ENCODE measurements at places on chromosomes 2 and 18.

DNA sequence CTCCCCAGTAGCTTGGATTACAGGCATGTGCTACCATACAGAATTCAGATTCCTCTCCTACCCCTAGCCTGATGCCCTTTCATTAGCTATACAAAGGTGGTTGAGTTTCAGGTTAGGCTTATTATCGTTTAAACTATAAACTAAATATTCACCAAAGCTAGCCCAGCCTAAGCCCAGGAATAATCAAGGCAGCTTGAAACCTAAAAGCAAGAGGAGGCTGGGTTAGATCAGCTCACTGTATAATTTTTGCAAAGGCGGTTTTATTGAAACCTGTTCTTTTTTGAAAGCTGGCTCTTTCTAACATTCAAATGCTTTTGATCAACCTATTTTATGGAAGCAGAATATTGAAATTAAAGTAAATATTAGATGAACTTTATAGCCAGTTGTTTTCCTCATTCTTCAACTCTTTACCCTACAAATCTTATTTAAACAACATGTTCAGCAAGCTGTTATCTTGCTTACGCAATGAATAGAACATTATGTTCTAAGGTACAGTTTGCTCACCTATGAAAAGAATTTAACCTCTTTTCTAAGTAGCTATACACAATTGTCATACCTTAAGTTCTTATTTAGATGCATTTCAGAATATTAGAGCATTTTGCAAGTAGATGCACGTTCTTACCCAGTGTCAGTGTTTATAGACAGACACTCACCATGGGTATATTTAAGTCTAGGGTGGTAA lies 241.6 kb downstream of the NEDD4L start:
- no peak for DNase-seq

- no peak for DNase-seq
These were observed 18.0 kb downstream of the SNRNP200 start for GRCh38 chr2:96287273-96287856.

DNA sequence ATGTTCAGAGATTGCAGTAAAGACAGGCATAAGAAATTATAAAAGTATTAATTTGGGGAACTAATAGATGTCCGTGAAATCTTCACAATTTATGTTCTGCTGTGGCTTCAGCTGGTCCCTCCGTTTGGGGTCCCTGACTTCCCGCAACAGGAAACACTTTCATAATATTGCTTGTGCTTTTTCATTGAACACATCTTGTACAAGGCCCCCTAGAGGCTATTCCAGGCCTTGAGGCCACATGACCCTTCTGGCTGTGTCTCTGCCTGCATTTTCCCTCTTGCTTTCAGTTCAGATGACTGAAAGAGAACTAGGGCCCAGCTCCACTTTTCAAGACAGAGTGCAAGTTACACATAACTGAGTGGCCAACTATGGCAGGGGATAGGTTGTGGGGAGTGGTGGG lies 164.1 kb downstream of the TMEM247 start:
- DNase-seq = no peak

DNA sequence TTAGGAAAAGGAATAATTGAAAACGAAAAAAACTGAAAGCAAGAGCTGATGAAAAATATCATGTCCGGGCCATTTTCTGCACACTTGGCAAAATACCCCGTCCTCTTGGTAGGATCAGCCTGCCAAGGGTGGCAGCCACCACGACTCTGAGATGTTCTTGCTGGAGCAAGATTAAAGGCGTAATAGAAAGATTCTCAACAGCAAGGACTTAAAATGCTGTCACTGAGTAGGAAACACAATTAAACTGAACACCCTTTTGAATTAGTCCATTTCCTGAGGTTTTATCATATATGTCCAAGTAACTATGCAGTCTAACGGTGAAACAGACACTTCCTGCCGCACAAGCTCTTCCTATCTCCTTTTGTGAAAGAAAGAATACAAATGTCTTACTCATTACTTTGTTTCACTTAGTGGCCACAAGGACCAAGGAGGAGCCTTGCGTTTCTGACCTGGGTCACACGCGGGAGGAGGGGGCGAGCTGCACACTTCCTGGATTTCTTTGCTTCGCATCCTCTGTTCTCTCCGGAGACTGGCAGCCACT lies 222.7 kb downstream of the PIEZO2 start:
- DNase-seq = no peak

- DNase-seq = no peak
These were observed 34.3 kb upstream of the TAF1B start for GRCh38 chr2:9809064-9809356.

DNA sequence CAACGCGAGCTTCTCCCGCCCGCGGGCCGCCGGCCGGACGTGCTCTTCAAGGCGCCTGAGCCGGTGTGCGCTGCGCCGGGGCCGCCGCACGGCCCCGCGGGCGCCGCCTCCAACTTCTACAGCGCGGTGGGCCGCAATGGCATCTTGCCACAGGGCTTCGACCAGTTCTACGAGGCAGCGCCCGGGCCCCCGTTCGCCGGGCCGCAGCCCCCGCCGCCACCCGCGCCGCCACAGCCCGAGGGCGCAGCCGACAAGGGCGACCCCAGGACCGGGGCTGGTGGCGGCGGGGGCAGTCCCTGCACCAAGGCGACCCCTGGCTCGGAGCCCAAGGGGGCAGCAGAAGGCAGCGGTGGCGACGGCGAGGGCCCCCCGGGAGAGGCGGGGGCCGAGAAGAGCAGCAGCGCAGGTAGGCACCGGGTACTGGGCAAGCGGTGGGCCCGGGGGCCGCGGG lies 676 bp downstream of the HOXD11 start:
- DNase-seq = no peak

- no peak for DNase-seq
These were observed 437.4 kb upstream of the POU3F3 start for GRCh38 chr2:104416339-104417000.

DNA sequence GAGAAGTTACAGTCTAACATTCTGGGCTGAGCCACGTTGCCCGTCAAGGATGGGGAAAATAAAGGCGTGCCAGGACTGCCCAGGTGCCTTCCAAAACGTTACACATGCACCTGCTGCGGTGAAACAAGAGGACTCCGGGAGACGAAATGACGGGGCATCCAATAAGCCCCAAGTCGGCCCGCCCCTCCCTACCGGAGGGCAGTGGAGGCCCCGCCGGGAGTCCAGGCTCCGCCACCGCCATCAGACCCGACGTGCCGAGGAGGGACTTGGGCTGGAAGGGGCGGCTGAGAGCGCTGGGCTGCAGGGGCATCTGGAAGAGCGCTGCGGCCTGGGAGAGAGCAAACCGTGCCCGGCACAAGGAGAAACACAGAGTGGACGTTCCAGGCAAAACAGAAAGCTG lies 112.5 kb upstream of the GPC1 start:
- DNase-seq = no peak

- DNase-seq = no peak
These were observed 131.4 kb upstream of the ITGB6 start for GRCh38 chr2:160331258-160332025.

DNA sequence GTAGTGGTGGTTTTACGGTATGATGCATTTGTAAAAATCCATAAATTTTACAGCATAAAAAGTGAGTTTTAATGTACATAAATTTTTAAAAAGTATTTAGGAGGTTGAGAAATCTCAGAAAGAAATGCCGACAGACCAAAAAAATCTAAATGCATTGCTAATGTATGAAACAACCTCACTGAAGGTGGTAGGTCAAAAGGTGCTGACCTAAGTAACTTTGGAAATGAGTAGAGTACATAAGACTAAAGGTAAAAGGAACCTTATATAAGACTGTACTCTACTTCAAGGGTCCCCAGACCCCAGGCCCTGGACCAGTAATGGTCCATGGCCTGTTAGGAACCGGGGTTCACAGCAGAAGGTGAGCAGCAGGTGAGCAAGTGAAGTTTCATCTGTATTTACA lies 163.4 kb downstream of the COL6A3 start:
- no peak for DNase-seq

GRCh38 chr2:54083445-54083844 lies 32.0 kb upstream of the ACYP2 start:
- no peak for DNase-seq

GRCh38 chr2:191167766-191168165 lies 17.0 kb upstream of the STAT4 start:
- DNase-seq = no peak

- no peak for DNase-seq
These were observed 26.7 kb downstream of the TMEM127 start for GRCh38 chr2:96239091-96239490.

- no peak for DNase-seq
These were observed 245.8 kb upstream of the SLC39A10 start for GRCh38 chr2:195411219-195411687.

- DNase-seq = no peak
These were observed 2.5 kb downstream of the CD8A start for GRCh38 chr2:86788165-86788564.

DNA sequence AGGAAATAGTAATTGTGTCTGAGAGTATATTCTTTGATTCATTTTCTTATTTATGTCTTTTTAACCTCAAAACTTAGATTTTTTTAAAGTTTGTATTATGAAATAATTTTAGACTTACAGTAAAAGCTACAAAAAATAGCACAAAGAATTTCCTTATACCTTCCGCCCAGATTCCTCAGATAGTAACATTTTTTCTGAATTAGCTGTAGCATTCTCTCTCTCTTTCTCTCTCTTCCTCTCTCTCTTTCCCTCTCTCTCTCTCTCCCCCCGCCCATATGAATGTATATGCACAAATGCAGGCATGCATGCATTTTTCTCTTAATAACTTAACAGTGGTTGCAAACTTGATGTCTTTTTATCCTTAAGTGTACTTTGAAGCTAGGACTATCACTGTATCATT lies 361.1 kb upstream of the NRP2 start:
- DNase-seq = no peak

DNA sequence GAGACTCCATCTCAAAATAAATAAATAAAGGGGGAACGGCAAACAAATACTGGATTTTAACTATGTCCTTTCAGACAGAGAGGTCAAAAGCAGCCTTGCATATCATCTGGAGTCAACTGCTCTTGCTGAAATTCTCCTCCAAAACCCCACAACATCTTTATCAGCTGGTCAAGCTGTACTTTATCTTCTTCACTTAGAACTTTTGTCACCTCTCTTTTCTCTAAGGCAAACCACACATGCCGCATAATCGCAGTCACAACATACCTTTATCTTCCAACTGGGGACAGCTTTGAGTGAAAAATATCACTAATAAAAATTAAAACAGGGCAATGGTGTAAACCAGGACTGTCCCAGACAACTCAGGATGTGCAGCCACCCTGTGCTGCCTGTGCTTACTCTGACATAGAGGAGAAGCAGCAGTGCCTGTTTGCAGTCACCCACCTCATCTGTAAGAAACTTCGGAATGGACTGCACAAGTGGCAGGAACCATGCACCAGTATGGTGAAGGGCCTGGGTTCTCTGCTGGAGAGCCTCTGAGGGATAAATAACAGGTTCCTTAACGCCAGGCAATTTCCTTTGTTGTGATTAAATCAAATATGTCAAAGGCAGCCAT lies 6.2 kb downstream of the MPPE1 start:
- DNase-seq = no peak

DNA sequence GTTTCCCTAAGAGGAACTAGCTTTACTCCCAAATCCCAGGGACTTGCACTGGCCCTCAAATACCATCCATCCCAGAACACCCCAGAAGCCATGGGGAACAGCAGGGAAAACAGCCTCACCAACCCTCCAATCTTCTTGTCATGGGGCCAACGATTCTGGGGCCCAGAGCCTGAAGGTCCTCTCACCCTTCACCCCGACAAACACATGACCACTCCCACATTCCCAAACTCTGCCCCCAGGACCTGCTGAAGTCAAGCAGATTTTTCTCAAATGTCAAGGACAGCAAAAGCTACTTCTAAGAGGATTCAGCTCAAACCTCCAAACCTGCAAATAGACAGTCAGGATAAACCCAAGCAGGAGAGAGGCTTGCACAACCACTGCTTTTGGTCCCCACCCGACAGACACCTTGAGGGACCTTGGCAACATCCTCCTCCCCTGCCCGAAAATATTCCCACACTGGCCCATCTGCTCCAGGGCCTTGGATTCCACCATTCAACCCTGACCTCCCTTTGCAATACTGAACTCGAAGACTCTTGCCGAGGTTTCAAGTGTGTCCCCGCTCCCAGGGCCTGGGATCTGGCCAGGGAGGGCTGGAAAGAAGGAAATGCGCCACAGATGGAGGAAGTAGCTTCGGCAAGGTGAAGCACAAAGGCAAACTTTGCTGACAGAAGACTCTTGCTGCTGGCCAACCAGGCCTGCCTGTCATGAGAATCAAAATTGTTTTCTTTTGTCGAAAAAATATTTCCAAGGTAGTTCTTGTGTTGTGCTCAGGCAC lies 143.3 kb downstream of the ZFP36L2 start:
- no peak for DNase-seq

DNA sequence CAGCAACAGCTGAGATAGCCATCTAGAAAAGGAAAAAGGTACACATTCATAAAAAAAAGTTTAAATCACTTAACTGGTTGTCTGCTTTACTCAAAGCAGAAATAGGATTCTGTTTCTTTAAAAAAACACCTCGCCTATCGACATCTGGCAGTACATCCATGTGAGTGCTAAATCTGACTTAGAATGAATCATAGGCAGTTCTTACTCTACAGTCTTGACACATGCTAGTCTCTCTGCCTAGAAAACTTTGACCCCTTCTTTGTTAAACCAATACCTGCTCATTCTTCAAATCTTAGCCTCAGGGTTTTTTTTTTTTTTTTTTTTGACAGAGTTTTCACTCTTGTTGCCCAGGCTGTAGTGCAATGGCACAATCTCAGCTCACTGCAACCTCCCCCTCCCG lies 37.1 kb upstream of the GPR75 start:
- no peak for DNase-seq

DNA sequence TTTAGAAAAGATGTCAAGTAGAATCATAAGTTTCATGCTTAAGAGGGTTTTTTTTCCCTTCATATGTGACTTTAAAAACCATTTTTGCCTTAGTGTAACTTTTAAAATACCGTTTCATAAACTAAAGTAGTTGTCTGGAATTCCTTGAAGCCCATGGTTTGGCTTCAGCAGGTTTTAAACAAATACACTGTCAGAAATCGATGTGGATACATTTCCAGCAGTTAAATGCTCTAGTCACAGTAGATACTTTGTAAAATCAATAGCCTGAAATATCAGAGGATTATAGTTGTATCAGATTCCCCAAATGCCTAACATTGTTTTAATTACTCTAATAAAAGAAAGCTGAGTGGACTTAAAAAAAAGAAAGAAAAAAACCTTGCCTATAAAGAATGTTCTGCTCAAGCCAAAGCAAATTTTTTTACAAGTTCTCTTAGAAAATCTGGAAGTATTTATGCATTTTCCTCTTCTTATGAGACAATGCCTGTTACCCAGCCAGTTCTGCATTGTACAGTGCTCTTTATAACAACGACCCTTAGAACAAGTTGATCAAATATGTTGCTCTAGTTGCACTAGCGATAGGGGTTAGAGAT lies 260.5 kb downstream of the LTBP1 start:
- no peak for DNase-seq

DNA sequence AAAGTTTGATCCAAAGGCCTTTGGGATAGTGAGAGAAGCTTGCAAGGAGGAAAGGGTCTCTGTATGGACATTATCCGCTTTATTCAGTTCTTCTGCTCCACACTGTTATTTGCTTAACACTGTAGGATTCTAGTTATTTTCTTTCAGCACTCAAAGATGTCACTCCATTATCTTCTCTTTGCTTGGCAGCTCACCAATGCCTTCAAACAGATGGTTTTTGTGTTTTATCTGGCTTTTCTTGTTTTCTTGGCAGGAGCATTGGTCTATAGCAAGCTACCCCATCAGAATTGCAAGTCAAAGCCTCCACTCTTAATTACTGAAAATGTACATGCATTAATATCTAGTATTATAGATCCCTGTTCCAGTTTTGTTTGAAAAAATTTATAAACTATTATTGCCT lies 138.8 kb downstream of the EVA1A start:
- no peak for DNase-seq

Data from NCI-H187 (cell line).